ENCODE measurements at places on chromosomes 13 and 19.

DNA sequence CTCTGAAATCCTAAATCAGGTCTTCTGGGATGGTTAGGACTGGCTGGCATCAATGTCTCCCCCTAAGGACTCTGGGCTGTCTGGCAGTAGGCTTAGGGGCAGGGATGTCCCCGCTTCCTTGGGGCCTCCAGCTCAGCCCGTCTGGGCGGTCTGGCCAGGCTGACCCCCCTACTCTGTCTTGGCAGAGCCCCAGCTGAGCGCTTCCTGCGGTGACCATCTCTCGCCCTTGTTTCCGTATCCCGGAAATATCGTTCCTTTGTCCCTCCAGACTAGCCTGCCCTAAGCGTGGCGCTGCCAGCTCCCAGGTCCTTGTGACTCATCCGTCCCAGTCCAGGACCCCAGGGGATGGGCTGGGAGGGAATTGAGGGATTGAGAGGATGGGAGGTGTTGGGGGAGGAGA lies 11.3 kb downstream of the GTPBP3 start:
- no peak for DNase-seq

- no peak for DNase-seq
Observed at GRCh38 chr19:18433735-18434398, 4.1 kb downstream of the ISYNA1 start.

- DNase-seq = no peak
Observed at GRCh38 chr13:106205871-106206270, 329.6 kb downstream of the EFNB2 start.

- peak; percentile 33 for DNase-seq
Observed at GRCh38 chr13:83730674-83731073, 151.6 kb downstream of the SLITRK1 start.

DNA sequence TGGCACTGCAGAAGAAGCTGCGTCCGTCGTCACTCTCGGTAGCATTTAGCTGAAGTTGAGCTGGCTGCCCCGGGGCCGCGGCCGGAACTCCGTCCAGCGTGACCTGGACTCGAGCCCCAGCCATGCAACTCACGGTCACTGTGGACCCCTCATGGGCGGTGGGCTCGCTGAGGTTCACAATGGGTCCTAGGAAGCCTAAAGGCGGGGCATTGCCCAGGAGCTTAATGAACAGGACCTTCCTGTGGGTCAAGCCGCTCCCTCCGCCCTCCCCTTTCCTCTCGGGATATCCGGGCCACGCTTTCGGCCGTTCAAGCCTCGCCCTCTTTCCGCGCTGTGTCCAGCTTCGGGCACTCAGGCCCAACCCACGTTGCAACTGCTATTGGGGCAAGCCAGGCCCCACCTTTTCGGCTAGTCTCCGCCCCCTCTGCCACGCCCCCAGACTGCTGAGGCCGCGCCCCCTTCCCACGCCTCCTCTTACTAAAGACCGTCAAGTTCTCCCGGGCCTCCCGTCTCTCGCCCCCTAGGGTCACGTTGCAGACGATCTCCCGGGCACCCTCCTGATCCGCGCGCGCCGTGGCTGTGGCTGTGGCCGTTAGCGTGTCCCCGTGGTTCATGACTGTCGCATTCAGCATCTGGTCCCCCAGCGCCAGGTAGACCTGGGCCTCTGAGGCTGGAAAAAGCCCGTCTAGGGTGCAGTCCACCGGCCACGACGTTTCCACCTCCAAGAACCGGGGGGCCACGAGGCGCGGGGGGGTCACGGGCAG lies 1.4 kb upstream of the RAVER1 start:
- peak; percentile 45 for DNase-seq

DNA sequence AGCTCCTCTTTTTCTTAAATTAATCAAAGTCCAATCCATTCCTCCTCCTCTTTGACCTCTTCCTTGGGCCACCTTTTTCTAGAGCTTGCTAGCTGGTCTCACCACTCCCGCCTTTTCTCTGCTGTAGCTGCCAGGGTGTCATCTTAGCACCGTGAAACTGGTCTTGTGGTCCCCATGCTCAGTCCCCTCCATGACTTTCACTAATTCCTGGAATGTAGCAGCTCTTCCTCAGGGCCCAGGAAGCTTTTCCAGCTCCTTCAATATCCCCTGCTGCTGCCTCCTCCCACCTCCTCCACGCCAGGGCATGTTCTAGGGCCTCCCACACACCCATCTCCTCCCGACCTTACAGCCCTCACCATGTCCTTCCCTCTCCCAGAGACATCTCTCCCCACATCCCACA lies 222.2 kb downstream of the MYO16 start:
- DNase-seq = no peak

GRCh38 chr13:23580684-23581060 lies 10.5 kb downstream of the TNFRSF19 start:
- DNase-seq = no peak

DNA sequence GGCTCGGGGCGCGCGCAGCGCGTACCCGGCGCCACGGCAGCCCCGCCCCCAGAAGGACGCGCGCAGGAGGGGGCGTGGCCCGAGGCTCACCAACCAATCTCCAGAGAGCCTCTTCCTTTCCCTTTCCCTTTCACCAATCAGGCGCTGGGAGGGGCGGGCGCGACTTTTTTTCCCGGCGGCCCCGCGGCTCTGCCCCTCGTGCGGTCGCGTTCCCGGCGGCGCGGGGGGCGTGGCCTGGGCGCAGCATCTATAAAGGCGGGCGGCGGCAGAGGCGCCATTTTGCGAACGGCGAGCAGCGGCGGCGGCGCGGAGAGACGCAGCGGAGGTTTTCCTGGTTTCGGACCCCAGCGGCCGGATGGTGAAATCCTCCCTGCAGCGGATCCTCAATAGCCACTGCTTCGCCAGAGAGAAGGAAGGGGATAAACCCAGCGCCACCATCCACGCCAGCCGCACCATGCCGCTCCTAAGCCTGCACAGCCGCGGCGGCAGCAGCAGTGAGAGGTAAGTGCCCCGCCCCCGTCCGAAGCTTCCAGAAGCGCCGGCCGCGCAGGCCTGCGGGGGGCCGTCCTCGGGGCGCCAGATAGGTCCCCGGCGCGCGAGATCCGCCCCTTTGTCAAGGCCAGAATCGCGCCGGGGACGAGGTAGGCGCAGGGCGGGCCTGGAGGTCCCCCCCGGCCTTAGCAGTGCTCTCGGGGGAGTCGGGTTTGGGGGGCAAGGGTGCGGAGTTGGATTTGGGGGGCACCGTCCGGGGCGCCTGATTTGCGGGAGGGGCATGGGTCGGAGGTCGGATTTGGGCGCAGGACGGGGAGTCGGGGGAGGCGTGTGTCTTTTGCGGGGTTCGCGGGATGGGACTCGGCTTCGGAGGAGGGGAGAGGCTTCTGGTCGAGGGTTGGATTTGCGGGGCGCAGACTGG lies 12.5 kb downstream of the PEAK3 start:
- peak; percentile 95 for DNase-seq

DNA sequence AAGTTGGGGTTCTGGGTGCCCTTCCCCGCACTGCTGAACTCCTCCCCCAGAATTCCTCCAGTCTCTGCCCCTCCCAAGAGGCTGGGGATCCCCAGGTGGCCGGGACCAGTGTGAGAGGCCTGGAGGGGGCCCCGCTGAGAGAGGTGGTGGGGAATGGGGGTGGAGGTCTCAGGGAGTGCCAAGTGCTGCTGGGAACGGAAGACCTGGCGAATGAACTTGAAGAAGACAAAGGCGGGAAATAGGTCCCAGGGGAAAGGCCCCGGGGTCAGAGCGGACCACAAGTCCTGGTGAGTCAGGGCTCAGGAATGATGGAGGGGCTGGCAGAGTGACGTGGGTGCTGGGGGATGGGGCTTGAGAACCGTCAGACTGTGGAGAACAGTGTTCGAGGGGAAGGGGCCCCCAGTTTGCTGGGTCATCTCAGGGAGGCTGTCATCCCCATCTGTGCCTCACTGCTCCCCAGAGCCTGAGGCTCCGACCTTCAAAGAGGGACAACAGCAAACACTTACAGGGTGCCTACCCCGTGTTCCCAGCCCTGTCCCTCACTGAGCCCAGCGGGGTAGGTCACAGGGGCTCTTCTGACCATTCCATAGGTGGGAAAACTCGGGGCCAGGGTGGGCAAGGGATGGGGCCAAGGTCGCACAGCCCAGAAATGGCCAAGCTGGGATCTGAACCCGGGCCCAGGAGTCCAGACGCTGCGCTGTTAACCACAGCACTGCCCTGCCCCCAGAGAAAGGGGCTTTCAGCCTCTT lies 16.0 kb upstream of the SEMA6B start:
- no peak for DNase-seq

- DNase-seq = peak; percentile 44
Observed at GRCh38 chr19:9914315-9915207, 21.8 kb downstream of the OLFM2 start.

DNA sequence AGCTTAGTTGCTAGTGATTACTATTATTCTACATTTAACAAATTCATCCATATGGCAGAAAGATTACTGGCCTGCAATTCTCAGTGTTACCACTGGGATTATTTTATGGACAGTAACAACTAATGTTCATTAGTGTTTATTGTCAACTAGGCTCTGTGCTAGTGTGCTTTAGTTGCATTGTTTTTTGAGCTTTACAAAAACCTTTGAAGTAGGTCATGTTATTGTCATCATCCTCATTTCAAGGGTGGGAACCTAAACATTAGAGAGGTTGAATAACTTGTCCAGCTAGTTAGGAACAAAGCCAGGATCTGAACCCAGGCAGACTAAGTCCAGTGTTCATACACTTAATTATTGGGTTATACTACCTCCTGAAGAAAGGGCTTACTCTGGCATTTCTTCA lies 27.8 kb upstream of the TDRD3 start:
- no peak for DNase-seq

GRCh38 chr19:49201042-49201441 lies 43.5 kb downstream of the TRPM4 start:
- no peak for DNase-seq

GRCh38 chr19:18951721-18952281 lies 10.8 kb upstream of the HOMER3 start:
- no peak for DNase-seq

GRCh38 chr19:12668932-12669269 lies 2.3 kb downstream of the WDR83 start:
- peak; percentile 36 for DNase-seq

DNA sequence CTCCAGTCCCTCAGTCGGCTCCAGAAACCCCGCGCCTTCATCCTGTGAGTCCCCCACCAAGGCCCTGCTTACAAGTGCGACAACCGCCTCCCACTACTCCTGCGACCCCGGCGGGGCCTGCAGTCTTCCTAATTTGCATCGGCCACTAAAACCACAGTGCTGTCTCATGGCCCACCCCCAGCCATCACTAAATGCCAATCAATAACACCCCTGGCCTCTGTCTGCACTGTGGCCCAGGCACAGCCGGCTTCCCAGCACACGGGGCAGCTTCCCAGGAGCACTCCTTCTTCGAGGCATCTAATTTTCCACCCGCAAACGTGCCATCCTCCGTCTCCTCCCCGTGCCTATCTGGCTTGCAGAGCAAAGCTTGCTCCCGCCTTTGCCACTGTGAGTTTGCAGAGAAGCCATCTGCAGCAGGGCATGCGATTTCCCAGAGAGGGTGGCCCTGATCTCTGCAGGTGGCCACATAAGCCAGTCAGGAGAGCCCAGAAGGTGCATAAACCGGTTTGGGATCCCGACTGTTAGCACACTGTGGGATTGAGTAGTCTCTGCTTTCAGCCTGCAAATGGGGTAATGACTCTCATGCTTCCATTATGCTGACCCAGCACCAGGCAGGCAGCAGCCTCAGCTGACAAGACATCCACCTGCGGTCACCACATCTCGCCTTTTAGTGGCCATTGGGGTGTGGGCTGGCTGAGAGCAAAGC lies 34.0 kb upstream of the USE1 start:
- no peak for DNase-seq

GRCh38 chr13:90531744-90532143 lies 815.7 kb upstream of the MIR17HG start:
- DNase-seq = no peak

GRCh38 chr19:50705422-50706019 lies 14.1 kb downstream of the SHANK1 start:
- DNase-seq = no peak

GRCh38 chr13:30053939-30054338 lies 203.5 kb upstream of the UBL3 start:
- DNase-seq = no peak

Measured in pons (tissue), 1 donor.